GM18507 (cell line): ENCODE measurements at places on chromosomes 1 and 21.
A peak's percentile ranks its signal among the peaks of the same experiment; 100 is the strongest.

DNA sequence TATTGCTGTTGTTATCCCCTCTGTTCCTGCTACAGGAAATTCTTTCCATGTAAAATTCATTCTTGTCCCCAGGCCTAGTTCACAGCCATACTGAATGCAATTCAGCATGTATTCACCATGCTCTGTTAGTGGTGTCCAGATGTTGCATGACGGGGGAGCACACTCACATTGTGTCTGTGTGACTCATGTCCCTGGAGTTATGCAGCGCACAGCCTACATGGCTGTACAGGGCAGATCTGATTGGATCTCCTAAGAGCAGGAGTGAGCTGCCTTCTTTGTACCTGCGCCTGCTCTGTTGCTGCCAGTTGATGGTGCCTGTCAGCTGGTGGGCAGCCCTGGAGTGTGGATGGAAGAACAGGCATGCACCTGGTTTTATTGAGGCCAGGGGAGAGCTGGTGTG, 17.6 kb downstream of the HTR6 start:
- no peak for DNase-seq

DNA sequence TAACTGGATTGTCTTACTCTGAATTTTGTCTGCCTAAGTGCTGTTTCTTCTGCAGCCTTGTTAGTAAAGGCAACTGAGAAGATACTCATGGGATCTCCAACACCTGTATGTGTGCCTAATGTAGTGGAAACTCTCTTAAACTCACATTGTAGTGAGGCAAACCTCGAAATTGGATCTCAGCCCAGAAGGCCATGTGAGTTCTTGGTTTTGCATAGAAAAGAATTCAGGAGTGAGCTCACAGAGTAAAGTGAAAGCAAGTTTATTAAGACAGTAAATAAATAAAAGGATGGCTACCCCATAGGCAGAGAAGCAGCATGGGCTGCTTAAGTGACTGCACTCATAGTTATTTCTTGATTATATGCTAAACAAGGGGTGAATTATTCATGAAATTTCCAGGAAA, 1344.7 kb downstream of the NCAM2 start:
- no peak for DNase-seq

- DNase-seq = no peak
Measured at GRCh38 chr1:175354080-175354479, 161.5 kb upstream of the KIAA0040 start.

DNA sequence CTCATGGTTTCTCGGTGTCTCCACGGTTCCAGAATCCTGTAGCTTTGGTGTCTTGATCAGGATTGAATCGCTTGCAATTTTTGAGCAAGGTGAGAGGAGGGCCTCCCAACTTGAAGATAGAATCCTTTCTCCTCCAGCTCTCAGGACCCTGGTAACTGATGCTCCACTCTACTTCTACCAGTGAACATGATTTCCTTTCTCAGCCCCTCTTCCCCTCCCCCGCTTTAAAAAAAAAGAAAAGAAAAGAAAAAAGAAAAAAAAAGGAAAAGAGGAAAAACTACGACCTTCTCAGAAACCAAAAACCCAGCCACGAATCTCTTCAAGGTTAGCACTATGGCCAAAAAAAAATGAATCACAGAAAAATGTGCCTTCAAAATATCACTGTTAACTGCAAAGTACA, 1.2 kb downstream of the ARHGEF11 start:
- DNase-seq = no peak

DNA sequence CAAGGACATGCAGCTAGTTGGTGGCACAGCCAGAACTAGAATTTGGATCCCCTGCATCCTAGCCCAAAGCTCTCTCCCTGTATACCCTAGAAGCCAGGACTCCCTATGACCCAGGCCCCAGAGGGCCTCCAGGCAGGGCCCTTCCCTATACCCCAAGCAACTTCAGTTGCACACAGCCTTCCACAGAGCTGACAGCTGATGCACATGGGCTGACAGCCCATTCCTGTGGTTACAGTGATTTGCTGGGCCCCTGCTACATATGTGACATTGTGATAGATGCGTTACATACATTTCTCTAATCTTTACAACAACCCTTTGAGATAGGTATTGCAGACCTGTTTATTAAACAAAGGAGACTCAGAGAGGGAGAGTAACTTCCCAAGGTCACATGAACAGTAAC, 5.8 kb downstream of the ATP1A2 start:
- DNase-seq = no peak

GRCh38 chr21:26948194-26948593, 18.7 kb downstream of the ADAMTS5 start:
- no peak for DNase-seq

- no peak for DNase-seq
Measured at GRCh38 chr1:42081475-42081874, 71.7 kb upstream of the GUCA2B start.

DNA sequence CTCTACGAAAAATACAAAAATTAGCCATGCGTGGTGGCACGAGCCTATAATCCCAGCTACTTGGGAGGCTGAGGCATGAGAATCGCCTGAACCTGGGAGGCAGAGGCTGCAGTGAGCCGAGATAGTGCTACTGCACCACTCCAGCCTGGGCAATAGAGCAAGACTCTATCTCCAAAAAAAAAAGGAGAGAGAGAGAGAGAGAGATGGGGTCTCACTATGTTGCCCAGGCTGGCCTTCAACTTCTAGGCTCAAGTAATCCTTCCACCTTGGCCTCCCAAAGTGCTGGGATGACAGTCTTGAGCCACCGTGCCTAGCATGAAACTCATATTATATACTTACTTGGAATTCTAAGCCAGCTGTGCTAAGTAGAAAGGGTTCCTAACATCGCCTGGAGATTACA, 29.7 kb downstream of the PSMB2 start:
- DNase-seq = no peak

DNA sequence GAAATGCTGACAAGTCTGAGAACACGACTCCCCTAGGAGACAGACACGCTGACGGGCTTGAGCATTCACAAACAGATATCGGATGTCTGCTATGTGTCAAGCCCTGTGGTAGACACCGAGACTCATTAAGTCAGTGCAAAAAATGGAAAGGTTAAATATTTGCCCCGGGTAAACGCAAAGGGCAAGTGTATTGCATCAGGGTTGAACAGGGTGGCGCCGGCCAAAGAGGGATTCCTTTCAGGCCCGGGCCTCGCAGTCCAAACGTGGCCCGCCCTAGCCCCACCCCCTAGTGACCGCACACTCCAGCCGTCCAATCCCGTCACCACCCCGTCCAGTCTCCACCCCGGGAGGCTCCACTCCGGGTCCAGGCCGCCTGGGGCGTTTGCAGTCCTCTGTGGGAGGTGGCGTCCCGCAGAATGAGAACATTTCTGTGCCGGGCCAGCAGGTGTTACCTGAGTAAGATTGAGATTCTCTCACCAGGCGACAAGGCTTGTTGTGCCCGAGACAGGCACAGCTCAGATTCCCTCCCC, 16.3 kb upstream of the TMEM9 start:
- peak; percentile 93 for DNase-seq

- DNase-seq = no peak
Measured at GRCh38 chr1:178634445-178634844, 90.6 kb upstream of the RALGPS2 start.

DNA sequence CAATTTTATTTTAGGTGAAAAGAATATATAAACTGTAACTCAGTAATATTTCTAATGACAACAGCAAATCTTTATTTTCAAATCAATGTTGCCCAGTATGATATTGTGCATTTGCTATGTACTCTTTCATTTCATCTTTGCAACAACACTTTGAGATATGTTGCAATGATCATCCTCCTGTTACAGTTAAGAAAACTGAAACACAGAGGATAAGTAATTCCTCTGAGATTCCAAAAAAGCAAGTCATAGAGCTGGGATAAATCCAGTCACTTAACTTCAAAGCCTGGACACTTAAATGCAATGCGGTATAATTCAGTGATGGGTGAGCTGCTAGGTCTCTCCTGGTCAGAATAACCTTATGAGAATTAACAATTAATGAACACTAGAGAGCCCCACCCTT, 48.6 kb upstream of the EXO1 start:
- DNase-seq = no peak

- no peak for DNase-seq
Measured at GRCh38 chr1:158101455-158101854, 79.2 kb upstream of the CD1D start.

- no peak for DNase-seq
Measured at GRCh38 chr1:22883406-22883805, 89.3 kb downstream of the LACTBL1 start.

DNA sequence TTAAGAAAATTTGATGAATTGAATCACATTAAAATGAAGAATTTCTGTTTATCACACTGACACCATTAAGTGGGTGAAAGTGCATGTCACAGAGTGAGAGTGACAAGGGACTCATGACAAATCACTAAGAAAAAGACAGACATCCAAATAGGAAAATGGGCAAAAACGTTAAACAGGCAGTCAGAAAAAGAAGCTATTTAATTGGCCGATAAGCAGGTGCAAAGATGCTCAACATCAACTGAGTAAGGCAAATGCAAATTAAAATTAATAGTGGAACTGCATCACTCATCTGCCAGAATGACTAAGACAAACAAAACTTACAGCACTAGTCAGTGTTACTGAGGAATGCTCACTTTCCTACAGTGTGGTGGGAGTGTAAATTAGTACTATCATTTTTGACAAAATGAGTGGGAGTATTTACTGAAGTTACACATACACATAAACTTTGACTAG, 39.2 kb upstream of the RUNX1 start:
- no peak for DNase-seq

DNA sequence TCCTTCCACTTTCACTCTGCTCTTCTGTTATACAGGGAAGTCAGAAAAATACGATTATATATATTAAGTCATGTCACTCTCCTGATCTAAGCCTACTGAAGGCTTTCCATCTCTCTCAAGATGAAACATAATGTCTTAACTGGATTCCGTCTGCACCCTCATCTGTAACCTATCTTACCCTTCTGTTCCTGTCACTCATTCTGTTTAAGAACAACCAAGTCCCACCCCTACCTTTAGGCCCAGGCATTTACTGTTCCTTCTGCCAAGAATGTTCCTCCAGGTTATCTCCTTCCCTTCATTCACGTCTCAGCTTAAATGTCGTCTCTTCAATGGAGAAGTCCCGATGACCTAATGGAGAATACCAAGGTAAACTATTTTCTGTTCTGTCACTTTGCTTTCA, 1802.4 kb downstream of the MRPL39 start:
- DNase-seq = no peak

DNA sequence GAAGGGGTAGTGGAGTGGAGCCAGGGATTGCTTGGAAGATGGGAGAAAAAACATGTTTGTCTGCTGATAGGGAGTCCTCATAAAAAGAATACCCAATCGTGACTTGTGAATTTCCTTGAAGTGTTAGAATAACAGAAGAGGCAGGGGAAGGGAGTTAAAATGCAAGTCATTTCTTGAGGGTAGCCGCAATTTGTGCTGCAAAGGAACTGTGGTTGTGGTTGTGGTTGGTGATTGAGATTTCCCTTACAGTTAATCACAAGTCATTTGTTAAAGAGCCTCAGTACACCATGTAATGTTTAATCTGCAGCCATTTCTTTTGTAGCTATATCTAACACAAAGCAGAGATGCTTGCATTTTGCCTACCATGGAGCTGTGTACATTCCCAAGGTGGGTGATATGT, 38.5 kb upstream of the EGLN1 start:
- peak; percentile 23 for DNase-seq

DNA sequence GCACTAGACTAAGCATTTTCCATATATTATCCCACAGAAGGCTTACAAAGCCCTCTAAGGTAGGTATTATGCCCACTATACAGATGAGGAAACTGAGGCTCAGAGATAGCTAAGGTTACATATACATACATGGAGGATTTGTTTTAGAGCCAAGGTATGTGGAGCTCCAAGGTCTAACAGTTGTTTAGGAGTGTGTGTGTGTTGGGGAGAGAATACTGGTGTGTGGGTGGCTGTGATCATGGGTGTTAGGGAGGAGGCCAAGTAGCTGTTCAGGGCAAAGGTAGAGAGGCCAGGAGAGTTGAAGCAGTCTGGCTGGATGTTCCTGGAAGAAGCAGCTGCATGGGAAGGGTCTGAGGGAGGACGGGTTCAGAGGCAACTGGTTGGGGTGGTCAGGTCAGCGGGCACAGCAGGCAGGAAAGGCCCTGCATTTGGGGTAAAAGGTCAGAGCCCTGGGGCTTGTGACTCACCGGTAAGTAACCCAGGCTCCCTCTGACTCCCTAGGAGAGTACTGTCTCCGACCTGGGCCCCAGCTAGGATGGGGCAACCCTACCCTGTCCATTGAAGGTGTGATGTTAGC, 5.1 kb upstream of the LDLRAP1 start:
- DNase-seq = no peak

DNA sequence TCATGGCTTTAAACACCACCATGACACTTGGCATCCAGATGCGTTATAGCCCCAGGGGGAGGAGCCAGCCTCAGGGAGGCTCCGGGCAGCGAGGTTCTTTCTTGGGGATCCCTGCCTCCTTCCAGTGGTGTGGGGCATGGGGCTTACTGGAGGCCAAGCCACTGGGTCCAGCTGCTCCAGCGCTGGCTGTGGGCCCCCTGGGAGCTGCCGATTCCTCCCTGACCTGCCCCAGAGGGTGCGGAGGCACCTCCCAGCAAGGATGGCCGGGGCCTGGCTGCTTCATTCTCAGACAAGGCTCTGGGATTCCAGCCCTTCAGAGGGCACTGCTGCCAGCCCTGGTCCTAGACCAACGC, 159.3 kb downstream of the PEX14 start:
- DNase-seq = no peak

DNA sequence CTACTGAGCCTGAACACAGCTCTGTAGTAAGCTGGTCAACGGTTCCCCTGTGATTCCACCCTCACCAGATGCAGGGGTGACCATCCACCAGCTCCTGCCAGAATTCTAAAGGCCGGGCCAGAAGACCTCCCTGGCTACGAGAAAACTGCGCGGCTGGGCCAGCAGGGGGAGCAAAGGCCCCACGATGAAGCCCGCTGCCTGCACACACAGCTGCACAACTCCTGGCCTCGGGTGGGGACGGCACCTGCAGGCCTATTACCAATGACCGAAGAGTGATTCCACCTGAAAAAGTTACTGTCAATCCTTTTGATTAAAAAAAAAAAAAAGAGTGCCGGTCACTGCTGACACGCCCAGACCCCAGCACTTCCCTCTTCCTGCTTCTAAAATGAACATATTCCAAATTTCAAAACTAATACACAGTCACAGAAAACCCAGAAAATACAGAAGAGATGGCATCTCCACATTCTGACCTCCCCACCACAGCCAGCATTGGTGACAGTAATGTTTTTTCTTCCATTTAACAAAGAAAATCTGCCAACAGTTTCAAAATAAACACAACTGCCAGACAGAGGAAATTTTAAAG, 49.8 kb upstream of the RIPK4 start:
- DNase-seq = peak; percentile 76

GRCh38 chr1:15954316-15954715, 21.6 kb downstream of the ZBTB17 start:
- DNase-seq = no peak

- DNase-seq = no peak
Measured at GRCh38 chr1:152786077-152786476, at the start of gene LCE1E. Gene LCE1E, plus strand, starts transcription at chr1:152786257. Its CDS starts 1,043 bp downstream, at chr1:152787300.
